ENCODE measurements at places on chromosomes 7 and 10.

GRCh38 chr7:23093111-23093510 is 12.5 kb upstream of the KLHL7 start:
- no peak for DNase-seq

DNA sequence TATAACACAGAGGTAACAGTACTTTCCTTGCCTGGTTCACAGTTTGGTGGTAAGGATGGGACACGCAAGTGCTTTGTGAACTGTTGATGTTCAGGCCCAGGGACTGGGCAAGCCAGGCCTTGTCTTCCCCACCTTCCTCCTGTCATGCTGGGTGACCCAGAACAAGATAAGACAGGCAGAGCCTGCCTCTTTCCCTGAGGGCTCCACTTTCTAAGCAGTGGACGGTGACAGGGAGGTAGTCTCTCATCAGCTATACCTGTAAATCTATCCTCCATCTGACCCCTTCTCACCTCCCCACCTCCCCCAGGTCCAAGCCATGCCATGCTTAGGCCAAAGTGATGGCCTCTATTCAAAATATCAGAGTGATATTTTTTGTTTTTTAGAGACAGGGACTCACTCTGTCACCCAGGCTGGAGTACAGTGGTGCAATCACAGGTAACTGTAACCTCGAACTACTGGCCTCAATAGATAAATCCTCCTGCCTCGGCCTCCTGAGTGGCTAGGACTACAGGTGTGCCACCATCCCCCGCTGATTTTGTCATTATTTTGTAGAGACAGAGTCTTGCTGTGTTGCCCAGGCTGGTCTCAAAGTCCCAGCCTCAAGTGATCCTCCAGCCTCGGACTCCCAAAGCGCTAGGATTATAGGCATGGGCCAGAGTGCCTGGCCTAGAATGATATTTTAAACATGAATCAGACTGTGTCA is 42.8 kb downstream of the PDLIM1 start:
- no peak for DNase-seq

DNA sequence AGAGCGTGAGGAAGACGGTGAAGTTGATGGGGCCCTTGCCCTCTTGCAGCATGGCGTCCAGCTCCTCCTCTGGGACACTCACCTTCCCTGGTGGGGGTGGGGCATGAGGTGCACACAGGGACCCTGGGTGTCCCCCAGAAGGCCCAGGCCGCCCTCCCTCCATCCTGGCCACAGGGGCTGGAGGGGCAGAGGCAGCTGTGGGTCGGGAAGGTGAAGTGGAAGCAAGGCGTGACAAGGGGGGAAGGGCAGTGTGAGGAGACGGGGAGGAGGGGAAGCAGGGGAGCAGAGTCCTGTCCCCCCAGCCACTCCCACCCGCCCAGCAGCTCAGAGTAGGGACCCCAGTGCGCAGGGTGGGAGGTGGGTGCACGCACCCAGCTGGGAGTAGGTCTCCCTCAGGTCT is 791 bp downstream of the MYL7 start:
- DNase-seq: no peak

- no peak for DNase-seq
Observed at GRCh38 chr7:95822717-95823116, 50.4 kb downstream of the DYNC1I1 start.

GRCh38 chr10:82383350-82383749 is 508.4 kb downstream of the NRG3 start:
- no peak for DNase-seq
